ENCODE measurements at places on chromosomes 2 and 18.

DNA sequence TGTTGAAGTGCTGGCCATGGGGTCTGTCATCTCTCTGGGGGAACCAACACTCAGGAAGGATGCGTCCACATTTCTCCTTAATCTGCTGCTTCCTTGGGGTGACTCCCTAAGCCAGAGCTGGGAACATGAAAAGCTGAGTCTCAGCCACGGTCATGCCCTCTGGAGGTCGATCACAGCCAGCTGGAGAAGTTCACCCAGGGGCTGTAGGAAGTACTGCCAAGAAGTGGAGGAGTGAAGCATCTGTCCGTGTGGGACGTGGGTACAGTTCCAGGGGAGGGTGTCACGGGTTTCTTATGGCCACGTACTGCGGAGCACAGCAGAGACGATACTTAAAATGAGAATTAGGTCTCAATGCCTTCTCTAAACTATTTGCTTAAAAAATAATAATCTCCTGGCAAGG, 42.4 kb upstream of the IGFBP2 start:
- no peak for DNase-seq

DNA sequence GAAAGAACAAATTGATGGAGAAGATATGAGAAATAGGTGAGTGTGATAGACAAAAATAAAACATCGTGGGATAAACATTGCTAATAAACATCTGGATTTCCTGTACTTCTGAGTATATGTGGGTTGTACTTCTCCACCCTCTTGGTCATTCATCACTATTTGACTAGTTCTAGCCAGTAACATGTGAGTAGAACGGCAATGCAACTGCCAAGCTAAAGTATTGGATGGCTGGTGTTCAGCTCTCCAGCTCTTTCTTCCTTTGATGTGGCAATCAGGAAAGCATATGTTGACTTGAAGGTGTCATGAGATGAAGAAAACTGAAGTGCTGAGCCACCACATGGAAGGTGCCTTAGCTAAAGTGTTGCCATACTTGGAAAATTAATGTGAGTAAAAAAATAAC, 144.9 kb downstream of the SCG2 start:
- no peak for DNase-seq

DNA sequence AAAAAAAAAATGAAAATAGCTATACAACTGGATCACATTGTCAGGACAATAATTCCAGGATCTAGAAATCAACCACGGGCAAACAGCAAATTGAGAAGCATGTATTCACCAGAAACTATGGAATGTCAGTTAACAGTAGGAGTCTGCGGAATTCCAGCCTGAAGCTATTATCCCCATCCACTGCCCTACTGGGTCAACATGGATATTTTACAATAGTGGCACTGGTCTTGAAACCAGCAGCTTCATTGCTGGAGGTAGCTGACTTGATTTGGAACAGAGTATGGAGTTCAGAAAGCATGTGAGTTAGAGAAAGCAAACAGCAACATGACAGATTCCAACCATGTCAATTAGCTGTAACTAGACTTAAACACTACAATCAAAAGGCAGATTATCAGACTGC, 55.7 kb upstream of the PDE1A start:
- no peak for DNase-seq

- DNase-seq, result no peak
These were observed 121.7 kb upstream of the PPP1CB start for GRCh38 chr2:28629910-28630309.

DNA sequence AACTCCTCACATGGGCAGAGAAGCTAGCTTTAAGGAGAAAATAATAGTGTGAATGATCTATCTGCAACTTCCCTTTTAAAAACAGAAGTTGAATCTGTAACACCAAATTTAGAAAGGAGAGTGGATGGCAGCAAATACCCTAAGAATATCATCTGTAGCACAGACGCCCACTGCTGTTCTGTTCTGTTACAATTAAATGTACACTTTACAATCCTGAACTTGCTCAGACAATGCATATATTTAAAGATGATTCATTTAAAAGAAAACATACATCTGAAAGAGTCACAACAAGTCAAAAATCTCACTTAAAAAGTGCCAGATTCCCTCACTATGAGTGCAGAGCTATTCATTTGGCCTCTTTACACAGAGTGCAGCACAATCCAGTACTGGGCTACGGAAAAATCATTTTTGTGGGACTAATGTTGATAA, 8.0 kb upstream of the SERTAD2 start:
- no peak for DNase-seq

DNA sequence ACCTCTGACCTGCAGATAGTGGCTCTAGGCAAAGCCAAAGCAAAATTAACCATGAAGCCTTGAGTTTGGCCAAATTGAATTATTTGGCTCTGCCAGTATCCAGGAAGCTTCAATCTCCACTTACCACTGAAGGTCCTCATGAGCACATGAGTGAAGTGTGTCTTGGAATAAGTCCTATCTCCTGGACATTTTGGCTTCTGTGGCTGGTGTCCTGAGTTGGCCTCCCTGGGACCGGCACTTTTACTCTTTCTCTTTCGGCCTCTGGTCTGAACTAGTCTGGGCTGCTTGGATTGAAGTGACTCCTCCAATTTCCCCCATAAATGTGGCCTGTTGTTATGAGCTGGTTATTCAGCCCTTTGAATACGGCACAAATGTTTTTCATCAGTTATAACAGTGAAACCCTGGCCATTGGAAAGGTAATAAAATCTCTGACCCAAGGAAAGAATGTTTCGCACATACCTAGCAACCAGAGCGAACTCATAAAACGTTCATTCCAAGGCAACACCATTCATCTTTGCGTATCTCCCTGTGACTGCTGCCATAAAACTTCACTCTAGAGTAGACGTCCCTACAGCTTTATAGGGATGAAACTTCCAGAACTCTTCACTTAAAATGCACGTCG, 216.4 kb downstream of the LPIN1 start:
- no peak for DNase-seq

DNA sequence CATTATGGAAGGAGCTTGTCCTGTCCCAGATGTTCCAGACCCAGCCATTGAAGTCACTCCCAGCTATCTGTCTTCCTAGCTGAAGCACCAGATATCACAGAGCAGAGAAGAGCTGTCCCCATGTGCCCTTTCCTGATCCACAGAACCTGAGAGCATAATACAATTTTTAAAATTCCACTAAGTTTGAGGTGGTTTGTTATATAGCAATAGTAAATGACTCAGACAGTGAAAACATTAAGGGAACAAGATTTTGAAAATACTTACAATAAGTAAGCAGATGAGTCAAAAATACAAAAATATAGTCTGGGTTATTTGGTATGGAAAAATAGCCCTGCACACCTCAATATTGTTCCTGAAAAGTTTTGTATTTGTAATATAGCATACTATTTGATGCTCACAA, 85.8 kb upstream of the GLS start:
- no peak for DNase-seq

- DNase-seq, result no peak
These were observed 569 bp downstream of the TMX3 start for GRCh38 chr18:68714366-68714711.

DNA sequence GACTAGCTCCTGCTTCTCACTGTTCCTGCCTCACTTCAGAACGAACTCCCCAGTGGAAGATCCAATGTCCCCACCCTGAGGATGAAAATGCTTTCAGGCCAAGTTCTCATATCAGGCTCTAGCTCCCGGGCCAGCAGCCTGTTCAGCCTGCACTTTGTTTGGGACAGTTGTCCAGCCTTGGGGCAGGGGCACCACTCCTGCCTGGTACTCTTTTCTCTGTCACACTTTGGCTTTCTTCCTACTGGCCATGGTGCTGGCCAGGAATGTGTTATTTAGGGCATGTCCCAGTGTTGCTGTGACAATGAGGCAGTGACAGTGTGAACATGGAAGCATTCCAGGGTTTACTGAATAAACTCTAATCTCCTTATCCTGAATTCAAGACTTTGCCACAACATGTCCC, 154.1 kb downstream of the GALNT14 start:
- DNase-seq, result no peak

DNA sequence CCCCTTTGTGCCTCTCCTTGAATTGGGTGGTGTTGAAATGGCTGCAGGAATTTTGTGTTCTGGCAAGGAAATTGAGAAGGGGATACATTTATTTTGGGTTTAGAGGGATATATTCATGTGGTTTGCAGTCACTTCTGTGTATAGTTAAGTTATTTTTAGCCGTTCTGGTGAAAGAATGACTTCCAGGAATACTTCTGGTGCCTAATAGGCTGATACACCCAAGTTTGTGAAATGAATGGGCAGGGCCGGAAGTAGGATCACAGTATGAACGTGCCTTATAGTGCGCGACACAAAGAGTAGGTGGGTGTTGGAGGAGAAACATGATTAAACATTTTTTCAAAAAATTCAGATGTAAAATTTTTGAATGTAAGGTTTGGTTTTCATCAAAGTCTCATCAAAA, 168.6 kb upstream of the ATP5MC3 start:
- no peak for DNase-seq

- no peak for DNase-seq
These were observed 510.0 kb upstream of the ZEB2 start for GRCh38 chr2:145029873-145030272.

GRCh38 chr2:64114063-64114911, 29.9 kb downstream of the PELI1 start:
- no peak for DNase-seq

GRCh38 chr2:205996161-205996560, 89.8 kb downstream of the INO80D start:
- DNase-seq, result no peak

DNA sequence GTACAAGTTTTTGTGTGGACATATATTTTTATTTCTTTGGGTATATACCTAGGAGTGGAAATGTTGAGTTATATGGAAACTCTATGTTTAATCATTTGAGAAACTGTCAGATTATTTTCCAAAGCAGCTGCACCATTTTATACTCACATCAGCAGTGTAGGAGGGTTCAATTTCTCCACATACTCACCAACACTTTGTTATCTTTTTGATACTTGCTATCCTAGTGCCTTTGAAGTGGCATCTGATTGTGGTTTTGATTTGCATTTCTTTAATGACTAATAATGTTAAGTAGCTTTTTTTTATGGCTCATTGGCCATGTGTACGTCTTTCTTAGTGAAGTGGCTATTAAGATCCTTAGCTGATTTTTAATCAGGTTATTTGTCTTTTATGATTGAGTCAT, 64.7 kb upstream of the SLC8A1 start:
- DNase-seq, result no peak

GRCh38 chr2:201182650-201183364, at the start of gene CASP10:
Gene CASP10, plus strand, starts transcription at chr2:201183141. Its CDS starts 2,637 bp downstream, at chr2:201185778.
- no peak for DNase-seq

- DNase-seq, result no peak
These were observed 858 bp downstream of the POLR1B start for GRCh38 chr2:112542984-112543661.

DNA sequence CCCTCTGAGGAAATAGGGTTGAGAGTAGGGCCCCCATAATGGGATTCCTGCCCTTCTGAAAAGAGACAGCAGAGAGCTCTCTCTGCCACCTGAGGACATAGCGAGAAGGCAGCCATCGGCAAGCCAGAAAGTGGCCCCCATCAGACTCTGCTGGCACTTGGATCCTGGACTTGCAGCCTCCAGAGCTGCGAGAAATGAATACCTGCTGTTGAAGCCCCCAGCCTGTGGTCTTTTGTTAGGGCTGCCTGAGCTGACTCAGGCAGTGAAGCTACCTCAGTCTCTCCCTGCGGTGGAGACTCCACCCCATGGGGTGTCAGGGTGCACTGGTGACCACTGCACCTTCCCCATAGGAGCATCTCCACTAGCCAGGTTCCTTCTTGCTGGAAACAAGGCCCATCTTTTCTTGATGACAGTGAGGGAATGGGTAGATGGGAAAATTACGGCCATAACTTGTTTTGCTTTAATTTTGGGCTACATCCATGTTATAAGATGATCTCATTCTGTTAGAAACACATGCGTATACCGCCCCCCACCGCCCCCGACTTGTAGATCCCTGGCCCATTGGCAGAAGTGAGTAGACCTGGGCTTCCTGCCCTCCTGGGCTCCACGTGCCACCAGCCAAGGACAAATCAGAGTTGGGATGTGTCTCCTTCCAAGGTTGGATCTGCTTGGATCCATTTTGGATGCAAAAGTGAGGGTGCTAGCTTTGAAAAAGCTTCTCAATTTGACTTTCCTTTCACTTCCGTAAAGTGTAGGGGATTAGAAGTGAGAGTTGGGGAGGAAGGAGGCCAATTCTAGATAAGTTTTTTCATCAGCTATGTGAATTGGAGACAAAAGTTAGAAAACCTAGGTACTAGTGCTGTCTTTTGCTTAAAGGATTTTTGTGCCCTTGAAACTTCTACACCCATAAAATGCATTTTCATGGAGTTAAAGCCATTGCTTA, 42.9 kb downstream of the NCK2 start:
- no peak for DNase-seq

GRCh38 chr2:98771721-98772524, 41.0 kb upstream of the MGAT4A start:
- DNase-seq, result no peak

- no peak for DNase-seq
These were observed 58.8 kb upstream of the HAAO start for GRCh38 chr2:42851186-42851585.

DNA sequence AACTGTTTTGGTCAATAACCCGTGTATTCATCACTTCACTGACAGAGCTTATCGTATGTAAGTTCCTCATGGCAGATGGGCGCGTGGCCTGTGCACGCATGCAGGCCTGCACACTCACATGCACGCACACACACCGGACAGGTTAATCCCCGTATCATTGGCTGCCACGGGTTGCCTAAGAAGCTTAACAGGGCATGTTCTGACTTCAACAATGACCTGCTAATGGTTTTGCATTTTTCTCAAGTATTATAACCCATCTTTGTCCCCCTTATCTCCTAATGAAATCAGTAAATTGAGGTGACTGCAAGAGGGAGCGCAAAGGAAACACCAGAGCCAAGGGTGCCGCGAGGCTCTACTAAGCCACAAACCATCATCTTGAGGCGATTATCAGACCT, 399.0 kb upstream of the ID2 start:
- no peak for DNase-seq

GRCh38 chr2:38224181-38224580, 148.2 kb upstream of the CYP1B1 start:
- DNase-seq, result no peak

- DNase-seq, result no peak
These were observed 613.9 kb downstream of the IRS1 start for GRCh38 chr2:226185616-226186211.

DNA sequence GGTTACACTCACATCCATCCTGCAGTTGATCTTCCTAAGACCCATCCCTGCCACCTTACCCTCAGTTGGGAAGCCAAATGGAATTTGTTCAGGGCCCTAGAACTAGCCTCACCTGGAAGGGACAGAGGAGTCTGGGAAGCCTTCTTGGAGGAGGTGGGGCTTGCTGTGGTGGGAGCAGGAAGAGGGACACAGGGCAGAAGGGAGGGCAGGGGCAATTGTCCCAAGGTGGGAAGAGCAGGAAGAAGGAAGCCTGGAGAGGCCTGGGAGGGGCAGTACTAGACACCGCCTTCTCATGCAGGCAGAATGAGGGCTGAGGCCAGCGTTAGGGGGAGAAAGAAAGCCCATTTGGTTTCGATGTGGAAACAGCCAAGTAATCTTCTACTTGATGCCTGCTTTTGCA, 34.1 kb upstream of the ASPRV1 start:
- no peak for DNase-seq

GRCh38 chr2:106197878-106198277, 3.8 kb upstream of the UXS1 start:
- no peak for DNase-seq

All from activated T-helper 1 cell treated with anti-CD3 and anti-CD28 coated beads, Interleukin-2, amount 50 U/mL, for 16 hours (primary cell).